ENCODE measurements at places on chromosomes 2 and 18.

DNA sequence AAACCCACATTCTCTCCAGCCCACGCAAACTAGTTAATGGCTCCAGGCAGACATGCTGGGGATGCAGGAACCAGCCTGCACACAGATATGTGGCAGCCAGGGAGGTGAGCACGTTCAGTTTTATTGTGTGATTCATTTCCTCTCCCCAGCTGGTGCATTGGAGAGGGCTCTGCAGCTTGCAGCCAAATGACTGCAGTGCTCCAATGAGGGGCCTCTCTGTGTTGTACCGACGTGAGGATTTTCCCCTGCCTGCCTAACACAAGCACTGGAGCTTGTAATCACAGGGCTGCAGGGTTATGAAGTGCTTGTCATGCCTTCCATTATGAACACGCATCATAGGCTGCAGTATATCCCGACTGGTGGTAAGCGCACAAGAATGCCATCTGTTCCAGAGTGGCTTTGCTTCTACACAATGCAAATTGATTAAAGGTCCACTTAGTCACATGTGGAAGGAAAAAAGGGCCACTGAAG, 92.3 kb upstream of the THUMPD2 start:
- DNase-seq = no peak

GRCh38 chr2:97997784-97998392, 2.1 kb upstream of the TMEM131 start:
- DNase-seq = no peak

DNA sequence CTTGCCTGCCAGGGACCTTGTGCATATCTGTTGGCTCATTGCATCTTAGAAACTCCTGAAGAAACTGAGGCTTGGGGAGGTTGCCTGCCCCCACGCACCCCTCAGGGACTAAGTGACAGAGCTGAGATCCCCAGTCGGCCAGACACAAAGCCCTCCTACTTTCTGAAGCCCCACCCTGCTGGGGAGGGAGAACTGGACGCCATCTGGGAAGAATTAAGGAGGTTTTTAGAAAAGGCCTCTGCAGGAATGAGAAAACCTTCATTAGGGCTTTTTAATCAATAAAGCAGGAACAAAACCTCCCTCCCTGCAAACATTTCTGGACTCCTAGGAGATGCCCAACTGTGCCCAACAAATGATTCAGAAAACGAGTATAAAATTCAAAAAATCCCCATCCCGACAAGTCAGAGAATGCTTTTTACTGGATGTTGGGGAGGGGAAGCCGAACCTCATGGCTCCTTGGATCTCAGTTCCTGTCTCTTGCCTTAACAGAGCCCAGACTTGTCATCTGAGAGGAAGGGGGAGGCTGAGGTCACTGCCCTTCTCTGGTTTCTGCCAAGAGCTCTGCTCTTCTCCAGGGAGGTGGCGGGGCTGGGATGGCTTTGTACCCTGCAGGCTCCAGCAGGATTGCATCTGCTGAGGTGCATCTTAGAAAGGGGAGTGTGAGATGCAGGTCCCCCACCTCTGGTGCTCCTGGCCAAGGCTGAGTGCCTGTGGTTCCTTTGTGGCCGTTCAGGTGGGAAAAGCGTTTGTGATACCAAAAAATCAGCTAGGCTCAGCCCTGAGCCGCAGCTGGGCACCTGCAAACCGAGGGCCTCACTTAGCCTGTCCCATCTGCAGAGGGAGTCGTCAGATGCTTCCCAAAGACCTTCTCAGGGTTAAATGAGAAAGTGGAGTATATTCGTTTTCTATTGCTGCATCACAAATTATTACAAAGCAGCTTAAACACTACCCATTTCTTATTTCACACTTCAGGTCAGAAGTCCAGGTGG, 142.4 kb downstream of the ZFP36L2 start:
- no peak for DNase-seq

- DNase-seq = no peak
Observed at GRCh38 chr2:206804326-206804725, 38.9 kb downstream of the FASTKD2 start.

- no peak for DNase-seq
Observed at GRCh38 chr2:67561457-67561965, 164.4 kb downstream of the ETAA1 start.

DNA sequence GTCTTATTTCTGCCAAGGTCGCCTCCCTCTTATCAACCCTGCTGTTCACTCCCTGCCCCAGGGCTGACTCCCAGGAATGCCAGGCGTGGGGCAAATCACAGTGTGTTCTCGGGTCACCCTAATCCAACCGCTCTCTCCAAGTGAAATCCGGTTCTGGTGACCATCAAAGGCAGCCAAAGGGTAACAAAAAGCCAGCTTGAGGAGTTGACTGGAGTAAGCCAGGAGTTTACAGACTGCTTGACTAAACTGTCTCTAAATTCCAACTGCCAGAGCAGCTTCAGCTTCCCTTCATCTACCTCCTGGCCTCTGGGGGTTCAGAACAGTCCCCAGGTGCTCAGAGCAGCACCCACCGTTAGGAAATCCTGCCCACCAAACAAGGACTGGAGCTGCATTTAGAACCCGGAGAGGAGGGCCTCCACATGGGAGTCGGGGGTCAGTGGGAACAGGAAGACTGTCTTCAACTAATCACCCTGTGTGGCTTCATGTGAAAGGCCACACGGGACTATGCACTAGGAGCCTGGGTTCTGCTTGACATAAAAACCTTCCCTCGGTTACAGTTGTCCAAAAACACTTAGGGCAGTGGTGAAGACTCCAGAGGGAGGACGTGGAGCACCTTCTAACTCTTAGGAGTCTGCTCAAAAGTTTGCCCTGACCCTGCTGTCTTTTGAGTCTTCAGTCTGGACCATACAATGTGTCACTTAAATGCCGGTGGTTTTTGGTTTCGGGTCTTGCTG, 24.2 kb upstream of the MCFD2 start:
- no peak for DNase-seq

GRCh38 chr2:33598561-33599174, 431 bp downstream of the FAM98A start:
- DNase-seq = no peak

DNA sequence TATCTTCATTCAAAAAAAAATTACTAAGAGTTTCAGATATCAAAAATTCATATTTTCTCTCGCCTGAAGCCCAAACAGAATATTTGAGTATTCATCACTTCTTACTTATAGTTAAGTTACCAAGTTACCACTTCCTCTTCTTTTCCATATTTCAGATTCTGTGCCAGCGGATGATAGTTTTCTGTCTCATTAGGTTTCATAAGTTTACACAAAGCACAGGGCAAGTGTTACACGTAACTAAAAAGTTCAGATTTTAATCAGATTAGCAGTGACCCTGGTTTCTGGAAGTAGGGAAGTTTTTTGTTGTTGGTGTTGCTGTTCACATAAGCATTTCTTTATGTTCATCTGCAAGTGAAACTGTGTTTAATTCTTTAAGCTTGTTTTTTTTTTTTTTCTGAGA, 10.2 kb downstream of the AFTPH start:
- no peak for DNase-seq
